ENCODE measurements at places on chromosomes 11 and 22.

- DNase-seq: peak; percentile 46
Measured at GRCh38 chr11:113305440-113306336, 8.7 kb upstream of the TTC12 start.

DNA sequence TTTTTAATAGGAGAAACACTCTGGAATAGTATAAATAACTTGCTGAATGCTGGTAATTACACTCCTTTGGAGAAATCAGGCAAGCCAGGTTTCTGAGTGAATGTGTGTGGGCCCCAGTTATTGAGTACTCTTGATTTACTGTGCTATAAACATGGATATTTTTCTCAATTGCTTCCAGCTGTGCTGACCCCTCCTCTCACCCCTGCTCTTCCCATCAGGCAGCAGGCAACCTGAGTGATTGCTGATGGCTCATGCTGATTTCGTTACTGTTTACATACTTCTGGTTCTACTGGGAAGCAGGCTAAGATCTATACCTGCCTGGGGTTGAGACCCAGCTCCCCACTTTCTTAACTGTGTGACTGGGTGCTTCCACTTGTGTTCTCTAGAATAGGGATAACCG is 68.5 kb downstream of the DHCR7 start:
- DNase-seq: no peak

GRCh38 chr22:38417252-38418060 is 37.5 kb downstream of the KCNJ4 start:
- peak; percentile 33 for DNase-seq

GRCh38 chr11:73280626-73281025 is 8.5 kb downstream of the P2RY6 start:
- DNase-seq: no peak

DNA sequence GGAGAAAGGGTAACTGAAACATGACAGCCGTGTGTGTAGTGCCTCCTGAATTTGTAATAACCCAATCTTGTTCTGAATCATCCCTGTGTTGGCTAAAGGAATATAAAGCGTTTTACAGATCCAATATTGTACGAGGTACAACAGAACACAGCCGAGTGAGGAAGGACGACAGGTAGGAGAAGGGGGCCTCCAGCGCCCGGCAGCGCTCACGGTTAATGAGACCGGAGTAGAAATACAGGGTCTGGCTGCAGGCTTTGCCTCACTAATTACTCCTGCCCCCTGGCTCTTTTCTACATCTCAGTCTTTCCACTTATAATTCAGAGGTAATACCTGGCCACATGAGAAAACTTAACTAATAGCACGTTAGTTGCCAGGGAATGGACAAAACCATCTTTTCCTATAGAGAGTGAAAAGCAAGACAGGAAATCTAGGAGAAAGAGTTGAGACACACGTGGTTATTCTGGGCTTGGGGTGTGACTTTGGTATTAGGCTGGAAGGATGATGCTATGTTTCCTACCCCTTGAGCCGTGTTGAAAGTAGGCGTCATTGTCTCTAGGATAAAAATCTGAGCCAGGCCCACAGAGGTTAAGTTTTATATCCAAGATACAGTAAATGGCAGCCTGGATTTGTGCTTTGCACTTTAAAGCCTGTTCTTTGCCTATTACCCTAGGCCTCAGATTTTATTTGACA is 54.1 kb downstream of the GRIK4 start:
- no peak for DNase-seq

DNA sequence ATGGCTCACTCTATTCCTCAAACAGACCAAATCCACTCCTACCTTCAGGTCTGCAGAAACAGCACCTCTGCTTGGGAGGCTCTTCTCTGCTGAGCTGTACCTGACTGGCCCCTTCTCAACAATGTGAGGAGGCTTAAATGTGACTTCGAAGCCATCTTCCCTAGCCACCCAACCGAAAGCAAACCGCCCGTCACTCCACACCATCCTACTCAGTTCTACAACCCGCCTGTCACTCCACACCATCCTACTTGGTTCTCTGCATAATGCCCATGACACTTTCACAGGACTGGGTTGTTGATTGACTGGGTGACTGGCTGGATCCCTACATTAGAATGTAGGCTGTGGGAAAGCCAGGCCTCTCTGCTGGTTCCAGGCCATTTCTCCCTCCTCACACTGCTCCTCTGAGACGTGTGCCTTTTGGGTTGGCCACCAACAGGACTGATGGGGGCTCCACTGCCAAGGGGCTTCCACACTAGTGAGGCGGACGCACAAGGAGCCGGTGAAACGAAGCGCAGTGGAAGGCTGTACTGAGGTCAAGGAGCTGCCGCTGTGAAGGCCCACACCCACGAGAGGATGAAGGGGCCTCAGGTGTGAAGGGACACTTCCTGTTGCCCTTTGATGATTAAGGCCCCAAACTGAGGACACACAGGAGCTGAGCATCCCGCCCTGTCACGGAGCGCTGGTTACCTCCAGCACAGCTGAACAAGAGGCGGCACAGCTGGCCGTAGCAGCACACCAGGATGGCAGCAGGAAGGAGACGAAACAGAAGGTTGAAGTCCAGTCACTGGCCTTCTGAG is 47.5 kb upstream of the SPATA19 start:
- DNase-seq: no peak

DNA sequence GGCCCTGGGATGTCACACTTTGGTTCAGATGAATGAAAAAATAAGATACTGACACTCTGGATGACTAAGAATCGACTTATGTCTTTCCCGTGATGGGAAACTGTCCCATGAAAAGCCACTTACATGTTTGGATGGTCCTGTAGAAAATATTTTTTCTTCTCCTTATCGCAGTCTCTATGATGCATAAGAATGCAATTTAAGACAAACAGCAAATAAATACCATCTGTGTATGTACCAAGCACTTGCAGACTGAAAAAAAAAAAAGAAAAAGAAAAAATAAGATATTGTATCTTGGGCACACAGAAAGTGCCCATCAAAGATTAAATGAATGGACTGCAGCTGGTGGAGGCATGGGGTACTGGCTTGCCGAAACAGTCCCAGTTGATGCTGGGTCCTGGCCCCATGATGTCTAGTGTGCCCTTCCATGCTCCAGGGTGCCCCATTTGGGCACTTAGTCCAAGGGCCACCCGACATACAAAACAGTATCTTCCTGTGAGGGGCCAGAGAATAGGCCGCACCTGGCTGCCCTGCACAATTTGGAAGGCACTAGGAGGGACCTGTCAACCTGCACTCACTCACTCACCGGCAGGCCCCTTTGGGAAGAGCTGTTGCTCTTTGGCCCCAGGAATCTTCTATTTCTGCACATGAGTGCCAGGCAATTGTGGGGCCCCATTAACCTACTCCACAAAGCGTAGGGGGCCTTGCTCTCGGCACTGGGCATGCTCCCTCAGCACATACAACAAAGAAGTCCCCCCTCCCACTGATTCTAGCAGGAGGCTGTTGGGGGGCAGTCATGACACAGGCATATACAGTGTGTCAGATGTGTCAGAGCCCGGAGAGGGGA is 2.5 kb upstream of the ZBED4 start:
- no peak for DNase-seq
